ENCODE measurements at places on chromosomes 4 and X. TPM values are rescaled to one million over a fixed set of nuclear protein-coding genes. Genes with fewer than 3 reads are reported as not detected.
A peak's percentile ranks its signal among the peaks of the same experiment; 100 is the strongest.

GRCh38 chr4:13174001-13174400 lies 310.1 kb downstream of the RAB28 start:
- H3K4me1 ChIP-seq, result no peaks in the 10 kb centered on the region
- H3K36me3 ChIP-seq, result no peaks in the 10 kb centered on the region
- no peak overlapping the region for H3K4me3 ChIP-seq
- no peaks in the 10 kb centered on the region for H3K27me3 ChIP-seq
- peak; percentile 59 for DNase-seq
- peak overlapping the region; percentile 69 for H3K27ac ChIP-seq

DNA sequence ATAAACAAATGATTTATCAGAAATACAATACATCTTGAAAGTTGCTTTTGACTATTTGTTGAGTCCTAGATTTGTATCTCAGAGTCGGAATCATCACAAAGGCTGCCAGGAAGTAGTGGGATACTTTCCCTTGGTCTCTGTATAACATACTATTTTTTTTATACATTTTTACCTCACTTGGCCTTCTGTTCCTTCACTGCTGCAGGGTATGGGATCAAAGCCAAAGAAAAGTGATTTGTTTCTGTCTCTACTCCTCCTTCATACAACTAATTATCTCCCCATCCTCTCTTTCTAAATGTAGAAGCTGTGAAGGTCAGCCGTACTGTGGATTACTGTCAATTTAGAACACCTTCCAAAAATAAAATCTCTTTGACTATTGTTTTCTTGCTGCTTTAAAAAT lies 24.9 kb downstream of the PALLD start:
- H3K27ac ChIP-seq, result peak overlapping the region; percentile 73
- peaks cover 75% of the 10 kb centered on the region for H3K4me1 ChIP-seq
- no peak for DNase-seq
- H3K4me3 ChIP-seq, result peak overlapping the region; percentile 17

GRCh38 chr4:108010167-108010566 lies 20.5 kb downstream of the HADH start:
- H3K4me1 ChIP-seq, result peaks cover 53% of the 10 kb centered on the region
- no peaks in the 10 kb centered on the region for H3K27me3 ChIP-seq
- no peak for DNase-seq

DNA sequence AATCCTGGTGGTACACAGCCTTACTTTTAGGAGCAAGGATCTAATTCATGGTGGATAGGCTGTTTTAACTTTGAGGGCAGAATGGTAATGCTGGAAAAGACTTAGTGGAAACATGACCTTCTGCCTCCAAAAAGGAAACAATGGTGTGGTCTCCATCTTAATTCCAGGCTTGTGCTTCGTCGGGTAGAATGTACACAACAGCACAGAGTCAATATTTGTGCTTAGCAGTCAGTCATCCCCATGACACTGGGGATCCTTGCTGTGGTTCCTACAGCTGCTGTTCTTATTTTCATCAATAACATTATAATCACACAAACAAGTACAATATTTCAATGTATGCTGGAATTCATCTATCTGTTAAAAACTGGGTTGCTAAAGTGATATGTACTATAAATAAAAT lies 104.4 kb downstream of the HHIP start:
- H3K4me3 ChIP-seq, result no peak overlapping the region
- H3K27me3 ChIP-seq, result no peaks in the 10 kb centered on the region

APOO gene
- total RNA-seq, result 102 TPM

PABPC5 gene
- total RNA-seq, result 0.91 TPM

- DNase-seq, result no peak
- no peaks in the 10 kb centered on the region for H3K36me3 ChIP-seq
- no peak overlapping the region for H3K4me3 ChIP-seq
- no peaks in the 10 kb centered on the region for H3K4me1 ChIP-seq
- no peaks in the 10 kb centered on the region for H3K27me3 ChIP-seq
- H3K27ac ChIP-seq, result no peak overlapping the region
These were observed 1085.6 kb upstream of the TENM3 start for GRCh38 chr4:181157647-181158046.

- no peak overlapping the region for H3K4me3 ChIP-seq
- H3K27me3 ChIP-seq, result no peaks in the 10 kb centered on the region
- no peak for DNase-seq
- no peak overlapping the region for H3K27ac ChIP-seq
- H3K36me3 ChIP-seq, result no peaks in the 10 kb centered on the region
These were observed 245.2 kb downstream of the THOC2 start for GRCh38 chrX:123487669-123488068.

STK32B gene
- 0.55 TPM for total RNA-seq

SLC6A14 gene
- total RNA-seq, result not detected

DNA sequence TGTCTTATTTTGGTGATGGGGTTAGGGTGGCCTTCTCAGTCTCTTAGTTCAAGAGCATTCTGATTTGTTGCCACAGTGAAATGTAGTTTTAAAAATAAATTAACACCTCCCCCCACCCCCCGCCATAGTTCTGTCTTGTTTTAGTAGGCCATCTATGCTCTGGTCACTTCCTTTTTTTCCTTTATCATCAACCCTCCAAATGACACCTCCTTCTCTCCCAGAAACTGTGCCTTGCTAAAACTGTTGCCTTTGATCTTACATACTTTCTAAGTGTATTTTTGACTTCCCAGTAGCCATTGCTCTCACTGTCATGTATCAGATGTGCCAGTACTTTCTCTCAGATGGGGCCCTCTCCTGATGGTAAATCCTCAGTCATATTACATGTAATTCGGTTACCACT lies 14.5 kb upstream of the NDUFC1 start:
- H3K36me3 ChIP-seq, result no peaks in the 10 kb centered on the region
- H3K27me3 ChIP-seq, result no peaks in the 10 kb centered on the region
- peaks cover 60% of the 10 kb centered on the region for H3K4me1 ChIP-seq
- DNase-seq, result no peak
- no peak overlapping the region for H3K4me3 ChIP-seq

TREX2 gene
- total RNA-seq, result not detected

- no peak for DNase-seq
- no peaks in the 10 kb centered on the region for H3K4me1 ChIP-seq
- no peak overlapping the region for H3K4me3 ChIP-seq
These were observed 120.7 kb downstream of the GLRA3 start for GRCh38 chr4:174708381-174708780.

DNA sequence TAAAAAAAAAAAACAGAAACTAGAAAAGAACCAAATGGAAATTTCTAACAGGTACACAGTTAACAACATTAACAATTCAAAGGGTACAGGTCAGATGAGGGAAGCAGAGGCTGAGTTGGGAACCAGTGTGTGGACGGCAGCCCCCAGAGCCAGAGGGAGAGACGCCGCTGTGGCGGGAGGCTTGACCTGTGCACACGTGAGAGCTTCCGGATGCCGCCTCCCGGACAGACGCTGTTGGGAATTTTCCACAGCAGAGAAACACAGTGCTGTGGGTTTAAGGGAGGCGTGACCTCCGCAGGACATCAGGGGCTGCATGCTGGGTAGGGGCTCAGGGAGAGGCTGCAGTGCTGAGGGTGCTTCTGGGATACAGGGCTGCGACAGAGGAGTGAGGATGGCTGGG lies 22.2 kb downstream of the TACC3 start:
- peaks cover 32% of the 10 kb centered on the region for H3K36me3 ChIP-seq
- H3K4me1 ChIP-seq, result peaks cover 4% of the 10 kb centered on the region
- H3K27ac ChIP-seq, result no peak overlapping the region
- peaks cover 11% of the 10 kb centered on the region for H3K27me3 ChIP-seq

DNA sequence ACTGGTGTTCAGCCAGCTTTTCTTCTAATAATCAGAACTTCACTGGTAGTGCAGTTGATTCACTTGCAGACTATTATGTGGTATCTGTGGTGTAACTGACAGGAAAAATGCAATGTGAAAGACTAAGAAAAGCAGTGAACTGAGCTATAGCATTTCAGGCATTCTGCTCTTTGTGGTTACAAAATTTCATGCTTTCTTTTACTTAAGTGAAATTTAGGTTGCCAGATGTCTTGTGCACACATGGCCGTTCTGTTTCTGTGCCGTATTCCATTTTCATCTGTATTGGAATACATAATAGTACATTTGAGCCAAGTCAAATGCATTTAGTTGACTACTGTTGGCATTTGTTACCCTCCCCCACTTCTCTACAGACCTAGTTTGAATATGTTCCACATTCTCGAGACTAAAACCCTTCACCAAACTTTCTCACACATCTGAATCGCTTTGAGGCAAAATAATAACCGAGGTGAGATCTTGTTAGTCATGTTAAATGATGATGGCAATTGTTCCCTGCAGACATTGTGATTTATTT lies 8.2 kb downstream of the RTL3 start:
- no peaks in the 10 kb centered on the region for H3K4me1 ChIP-seq
- H3K36me3 ChIP-seq, result no peaks in the 10 kb centered on the region
- no peak overlapping the region for H3K4me3 ChIP-seq
- DNase-seq, result no peak
- H3K27ac ChIP-seq, result no peak overlapping the region

DNA sequence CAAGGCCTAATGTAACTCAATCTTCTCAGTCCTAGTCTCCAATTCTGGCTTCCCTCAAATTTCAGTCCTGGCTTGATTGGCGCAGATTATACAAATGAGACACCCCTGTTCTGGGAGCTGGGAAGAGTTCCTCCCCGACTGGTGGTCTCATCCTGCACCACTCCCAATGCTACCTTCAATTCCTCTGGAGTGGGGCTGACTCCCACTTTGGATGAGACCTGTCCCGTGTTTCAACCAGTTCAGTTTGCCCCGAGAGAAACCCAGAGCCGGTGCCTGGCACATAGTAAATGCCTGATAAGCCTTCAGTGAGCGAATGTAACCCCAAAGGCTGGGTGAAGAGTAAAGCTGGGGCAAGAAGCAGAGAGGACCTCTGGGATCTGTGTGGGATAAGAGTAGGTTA lies 4.0 kb upstream of the SYP start:
- H3K4me1 ChIP-seq, result peaks cover 8% of the 10 kb centered on the region
- no peak overlapping the region for H3K27ac ChIP-seq
- H3K27me3 ChIP-seq, result no peaks in the 10 kb centered on the region
- no peak for DNase-seq
- no peak overlapping the region for H3K4me3 ChIP-seq

PTTG2 gene
- 0.58 TPM for total RNA-seq

- H3K27me3 ChIP-seq, result no peaks in the 10 kb centered on the region
- no peak overlapping the region for H3K4me3 ChIP-seq
- H3K4me1 ChIP-seq, result no peaks in the 10 kb centered on the region
- no peak overlapping the region for H3K27ac ChIP-seq
- H3K36me3 ChIP-seq, result no peaks in the 10 kb centered on the region
These were observed 190.6 kb downstream of the CEP135 start for GRCh38 chr4:56139241-56139827.

Measured in left ventricle myocardium inferior (tissue), 1 donor.